ENCODE measurements at places on chromosomes 1 and 21.

DNA sequence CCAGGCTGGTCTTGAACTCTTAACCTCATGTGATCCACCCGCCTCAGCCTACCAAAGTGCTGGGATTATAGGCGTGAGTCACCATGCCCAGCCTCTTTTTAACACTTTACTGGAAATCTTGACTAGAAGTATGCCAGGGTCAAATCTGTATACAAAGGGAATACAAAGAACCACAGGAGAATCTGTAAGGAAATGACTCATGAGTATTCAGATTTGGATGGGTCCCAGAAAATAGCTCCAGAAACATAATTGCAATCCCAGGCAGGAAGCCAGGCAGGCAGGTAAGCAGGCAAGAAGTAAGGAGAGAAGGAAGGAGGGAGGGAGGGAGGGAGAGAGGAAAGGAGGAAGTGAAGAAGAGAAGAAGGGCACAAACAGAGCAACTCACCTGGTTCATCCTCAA is 22.8 kb upstream of the TIAM1 start:
- DNase-seq, result no peak

GRCh38 chr21:41707231-41707959 is 59.5 kb downstream of the RIPK4 start:
- no peak for DNase-seq

DNA sequence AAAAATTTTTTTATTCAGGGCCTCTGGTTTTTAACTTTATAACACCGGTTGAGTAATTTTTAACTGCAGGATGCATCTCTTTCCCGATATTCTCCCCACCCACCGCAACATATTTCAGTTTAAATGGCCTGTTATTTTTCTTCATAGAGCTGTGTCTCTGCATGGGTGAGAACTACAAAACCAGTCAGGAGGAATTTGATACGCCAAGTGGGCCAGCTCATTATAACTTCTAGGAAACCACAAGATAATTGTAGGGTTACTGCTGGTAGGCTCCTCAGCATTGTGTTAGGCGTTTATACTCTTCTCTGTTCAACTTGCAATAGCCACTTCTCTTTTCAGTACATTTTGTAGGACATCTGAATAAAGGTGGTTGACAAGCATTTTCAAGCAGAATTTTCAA is 169.7 kb downstream of the PBX1 start:
- DNase-seq, result no peak

DNA sequence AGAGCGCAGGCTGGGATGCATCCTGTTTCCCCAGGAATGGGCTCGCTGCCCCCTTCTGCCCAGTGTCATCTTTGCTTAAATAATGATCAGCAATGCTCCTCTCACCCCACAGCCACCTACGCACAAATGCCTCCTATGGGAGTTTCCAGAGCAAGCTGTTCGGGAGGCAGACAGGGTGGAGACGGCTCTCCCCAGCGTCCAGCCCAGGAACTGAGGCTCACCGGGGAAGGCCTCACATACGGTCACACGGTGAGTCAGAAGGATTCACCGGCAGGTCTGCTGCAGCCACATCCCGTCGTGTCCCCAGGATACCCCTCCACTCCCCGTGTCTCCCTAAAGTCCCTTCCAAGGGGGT is 40.3 kb upstream of the RUNX3 start:
- DNase-seq, result no peak

GRCh38 chr1:4044967-4045366 is 144.9 kb upstream of the C1orf174 start:
- no peak for DNase-seq

GRCh38 chr1:173039626-173040025 is 11.1 kb downstream of the TNFSF18 start:
- DNase-seq, result no peak

DNA sequence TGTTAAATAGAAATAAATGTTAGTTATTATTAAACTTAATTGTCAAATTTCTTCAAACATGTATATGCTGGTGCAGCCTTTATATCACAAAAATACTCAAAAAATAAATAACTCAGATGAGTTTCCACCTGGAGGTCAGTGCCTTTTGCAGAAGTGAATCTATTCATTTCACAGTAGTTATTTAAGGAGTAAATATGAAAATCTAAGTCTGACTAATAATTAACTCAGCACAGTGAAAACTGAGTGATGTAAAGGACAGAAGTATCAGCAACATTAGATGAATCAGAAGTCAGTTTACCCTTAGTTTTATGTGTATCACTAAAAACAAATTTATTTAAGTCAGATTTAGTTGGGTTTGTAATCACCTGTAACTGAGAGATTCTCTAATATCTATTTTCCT is 2135.4 kb downstream of the MRPL39 start:
- DNase-seq, result no peak

DNA sequence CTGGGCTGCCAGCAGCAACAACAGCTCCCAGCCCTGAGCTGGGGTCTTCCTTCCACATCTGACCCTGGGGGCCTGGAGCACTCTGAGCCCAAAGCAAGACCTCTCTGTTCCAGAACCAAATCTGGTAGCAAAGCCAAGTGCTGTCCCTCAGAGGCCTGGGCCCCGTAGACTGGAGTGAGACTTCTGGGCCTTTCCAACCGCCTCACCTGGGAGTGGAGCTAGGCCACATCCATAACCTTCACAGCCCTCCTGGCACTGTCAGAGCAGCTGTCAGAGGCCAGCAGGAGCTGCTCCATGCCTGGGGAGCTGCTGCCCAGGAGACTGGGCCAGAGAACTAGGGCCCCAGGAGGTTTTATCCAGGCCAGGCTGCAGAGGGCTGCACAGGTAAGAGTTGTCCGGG is 15.4 kb upstream of the SLC5A9 start:
- DNase-seq, result no peak

- DNase-seq, result no peak
Measured at GRCh38 chr1:230235876-230236275, 168.8 kb downstream of the GALNT2 start.

GRCh38 chr1:9009438-9010370 is 16.5 kb downstream of the SLC2A7 start:
- no peak for DNase-seq

DNA sequence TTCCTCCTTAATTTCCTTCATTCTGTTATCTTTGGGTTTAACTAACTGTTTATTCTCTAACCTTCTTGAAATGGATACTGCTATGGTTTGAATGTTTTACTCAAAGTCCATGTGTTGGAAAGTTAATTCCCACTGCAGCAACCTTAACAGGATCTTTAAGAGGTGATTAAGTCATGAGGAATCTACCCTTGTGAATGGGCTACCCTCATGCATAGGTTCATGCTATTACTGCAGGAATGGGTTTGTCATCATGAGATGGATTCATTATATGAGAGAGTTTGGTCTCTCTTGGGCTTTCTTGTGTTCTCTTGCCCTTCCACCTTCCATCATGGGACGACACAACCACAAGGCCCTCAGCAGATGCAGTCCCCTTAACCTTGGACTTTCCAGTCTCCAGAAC is 516.9 kb downstream of the ADGRL2 start:
- DNase-seq, result no peak

DNA sequence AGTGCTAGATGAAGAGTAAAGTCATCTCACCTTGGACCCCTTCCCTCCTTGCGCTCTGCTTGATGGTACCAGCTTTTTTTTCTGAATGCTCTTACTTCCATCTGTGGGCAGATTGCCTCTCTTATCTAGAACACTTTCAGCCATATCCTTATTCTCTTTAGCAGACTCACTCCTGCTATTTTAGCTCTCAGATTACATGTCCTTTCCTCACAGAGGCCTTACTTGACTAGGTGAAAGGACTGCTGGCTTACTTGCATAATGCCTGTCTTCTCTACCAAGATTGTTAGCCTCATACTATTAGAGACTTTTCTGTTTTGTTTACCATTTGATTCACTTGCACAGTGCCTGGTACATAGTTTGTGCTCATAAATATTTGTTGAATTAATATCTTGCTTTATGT is 9.3 kb downstream of the IFI44 start:
- DNase-seq, result no peak

- DNase-seq, result no peak
Measured at GRCh38 chr1:203621559-203622262, 4.9 kb upstream of the ATP2B4 start.

- peak; percentile 1 for DNase-seq
Measured at GRCh38 chr1:907611-908451, 15.9 kb upstream of the SAMD11 start.

DNA sequence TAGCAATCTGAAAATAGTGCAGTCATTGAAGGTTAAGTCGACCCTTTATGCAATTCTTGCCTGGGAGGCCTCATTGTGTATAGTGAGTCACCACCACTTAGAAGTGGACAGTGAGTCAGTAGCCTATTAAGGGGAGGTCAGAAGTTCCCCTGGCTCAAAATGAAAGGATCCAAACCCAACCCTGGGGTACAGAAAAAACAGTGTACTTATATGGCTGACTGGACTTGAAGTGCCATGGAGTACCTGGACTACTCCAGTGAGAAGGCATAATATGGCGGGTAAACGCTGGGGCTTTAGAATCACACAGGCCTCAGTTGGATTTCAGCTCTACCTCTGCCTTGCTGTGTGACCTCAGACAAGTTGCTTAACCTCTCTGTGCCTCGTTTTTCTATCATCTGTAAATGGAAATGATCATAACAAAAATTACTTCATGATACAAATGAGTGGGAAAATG is 2.2 kb upstream of the BCL9 start:
- no peak for DNase-seq

DNA sequence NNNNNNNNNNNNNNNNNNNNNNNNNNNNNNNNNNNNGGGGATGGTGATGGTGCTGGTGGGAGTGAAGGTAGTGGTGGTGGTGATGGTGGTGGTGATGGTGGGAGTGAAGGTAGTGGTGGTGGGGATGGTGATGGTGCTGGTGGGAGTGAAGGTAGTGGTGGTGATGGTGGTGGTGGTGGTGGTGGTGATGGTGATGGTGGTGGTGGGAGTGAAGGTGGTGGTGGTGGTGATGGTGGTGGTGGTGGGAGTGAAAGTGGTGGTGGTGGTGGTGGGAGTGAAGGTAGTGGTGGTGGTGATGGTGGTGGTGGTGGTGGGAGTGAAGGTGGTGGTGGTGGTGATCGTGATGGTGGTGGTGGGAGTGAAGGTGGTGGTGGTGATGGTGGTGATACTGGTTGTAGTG is 93.6 kb downstream of the CRYAA start:
- DNase-seq, result no peak

DNA sequence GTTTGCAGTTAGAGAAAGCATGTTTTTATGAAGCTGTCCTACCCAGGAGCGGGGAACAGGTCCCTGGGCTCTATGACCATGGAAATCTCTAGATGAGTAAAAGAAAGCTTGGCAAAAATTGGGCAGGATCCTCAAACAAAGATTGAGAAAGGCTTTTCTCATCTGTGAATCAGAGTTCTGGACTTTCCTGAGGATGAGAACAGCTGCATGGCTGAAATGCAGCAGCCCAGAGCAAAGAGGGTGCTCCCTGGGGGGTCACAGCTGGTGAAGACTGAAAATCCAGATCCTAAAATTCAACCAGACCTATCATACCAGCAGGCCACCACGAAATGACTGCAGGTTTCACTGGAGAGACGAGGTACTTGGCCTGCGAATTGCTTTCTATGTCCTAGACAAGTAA is 65.7 kb upstream of the APP start:
- no peak for DNase-seq

GRCh38 chr1:191592039-191592438 is 566.2 kb upstream of the RGS18 start:
- DNase-seq, result no peak

- DNase-seq, result no peak
Measured at GRCh38 chr1:1554926-1555915, 14.8 kb upstream of the TMEM240 start.

- DNase-seq, result no peak
Measured at GRCh38 chr1:33121728-33122127, 40.8 kb downstream of the AZIN2 start.

DNA sequence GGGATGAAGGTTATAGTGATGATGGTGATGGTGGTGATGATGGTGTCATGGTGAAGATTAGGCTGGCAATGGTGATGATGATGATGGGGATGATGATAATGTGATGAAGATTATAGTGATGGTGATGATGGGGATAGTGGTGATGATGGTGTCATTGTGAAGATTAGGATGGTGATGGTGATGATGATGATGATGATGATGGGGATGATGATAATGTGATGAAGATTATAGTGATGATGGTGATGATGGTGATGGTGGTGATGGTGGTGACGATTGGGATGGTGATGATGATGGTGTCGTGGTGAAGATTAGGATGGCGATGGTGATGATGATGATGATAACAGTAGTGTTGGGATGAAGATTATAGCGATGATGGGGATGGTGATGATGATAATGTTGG is 285.1 kb upstream of the AJAP1 start:
- no peak for DNase-seq

GRCh38 chr1:181347495-181348390 is 135.6 kb upstream of the CACNA1E start:
- no peak for DNase-seq

DNA sequence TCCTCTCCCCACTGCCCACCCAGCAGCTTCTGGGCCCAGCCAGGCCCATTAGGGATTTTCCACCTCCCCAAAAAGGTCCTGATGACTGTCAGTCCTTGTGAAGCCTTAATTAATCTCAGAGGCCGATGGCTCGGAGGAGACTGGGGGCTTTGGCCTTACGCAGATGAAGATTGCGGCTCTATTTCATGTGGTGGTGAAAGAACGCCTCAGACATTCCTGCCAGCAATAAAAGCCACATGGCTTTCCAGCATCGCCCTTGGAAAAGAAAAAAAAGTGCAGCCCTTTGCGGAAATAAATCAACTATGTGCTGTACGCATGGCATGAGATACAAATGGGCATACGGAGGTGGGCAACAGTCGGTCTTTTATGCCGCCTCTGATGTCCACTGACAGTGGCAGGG is 6.6 kb upstream of the RUNX3 start:
- DNase-seq, result no peak

DNA sequence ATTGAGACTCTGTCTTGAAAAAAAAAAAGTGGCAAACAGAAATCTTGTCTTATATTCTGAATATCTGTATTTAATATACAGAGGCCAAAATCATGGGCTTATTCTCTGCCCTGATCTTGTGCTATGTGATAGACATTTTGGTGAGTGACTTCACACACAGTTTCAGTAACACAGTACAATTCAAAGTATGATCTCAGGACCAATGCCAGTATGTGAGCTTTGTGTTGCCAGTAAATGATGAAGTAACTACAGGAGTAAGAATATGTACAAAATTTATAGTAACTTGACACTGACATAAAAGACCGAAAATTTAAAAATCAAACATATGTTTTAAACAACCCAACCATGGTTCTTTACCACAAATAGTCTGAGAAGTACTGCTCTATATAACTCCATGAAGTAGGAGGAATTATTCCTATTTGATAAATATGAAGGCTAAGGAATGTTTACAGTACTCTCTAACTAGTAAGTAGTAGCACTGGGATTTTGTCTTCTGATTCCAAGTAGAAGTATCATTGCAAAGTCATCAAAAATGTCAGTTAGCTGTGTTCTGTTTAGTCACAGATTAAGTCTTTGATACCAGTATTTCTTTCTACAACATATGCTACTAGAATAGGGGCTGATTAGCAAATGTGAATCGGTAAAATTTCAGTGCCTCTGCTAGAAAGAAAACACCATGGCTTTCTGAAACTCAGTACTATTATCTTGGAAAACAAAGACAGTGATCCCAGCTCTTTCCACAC is 25.3 kb downstream of the DPH5 start:
- DNase-seq, result no peak

GRCh38 chr1:232034556-232034955 is 408.0 kb downstream of the DISC1 start:
- DNase-seq, result no peak
